ENCODE measurements at places on chromosomes 11 and 22.

GRCh38 chr22:38272373-38273134, at the start of gene TMEM184B:
Gene TMEM184B, minus strand, starts transcription at chr22:38273010. Its CDS starts 25,049 bp downstream, at chr22:38247961.
- peak; percentile 78 for DNase-seq

GRCh38 chr11:5818245-5818886, 9.6 kb downstream of the OR52N2 start:
- no peak for DNase-seq

GRCh38 chr11:12864316-12865156, 144.6 kb upstream of the RASSF10 start:
- DNase-seq = no peak

GRCh38 chr22:30265823-30266444, 717 bp downstream of the OSM start:
- peak; percentile 91 for DNase-seq

- DNase-seq = no peak
Measured at GRCh38 chr22:48249713-48250268, 1487.3 kb downstream of the TBC1D22A start.

DNA sequence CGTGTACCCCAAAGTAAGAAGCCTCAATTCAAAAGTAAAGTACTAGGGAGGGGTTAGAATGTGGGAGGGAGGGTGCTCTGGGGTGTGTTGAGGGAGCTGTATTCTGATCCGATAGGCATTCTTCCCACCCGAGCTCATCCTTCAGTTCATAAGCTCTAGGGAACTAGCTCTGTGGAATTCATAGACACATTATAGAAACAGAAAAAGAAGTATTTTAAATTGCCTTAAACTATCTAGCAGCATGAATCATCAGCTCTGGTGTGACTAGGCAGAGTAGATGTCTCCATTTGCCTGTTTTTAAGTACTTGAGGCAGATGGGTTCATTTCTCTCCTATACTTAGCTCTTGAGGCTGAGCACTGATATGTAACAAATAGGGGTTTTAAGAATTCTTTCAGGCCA, 7.3 kb upstream of the SGSM3 start:
- no peak for DNase-seq

- no peak for DNase-seq
Measured at GRCh38 chr11:94132152-94132558, 3.5 kb downstream of the PANX1 start.

DNA sequence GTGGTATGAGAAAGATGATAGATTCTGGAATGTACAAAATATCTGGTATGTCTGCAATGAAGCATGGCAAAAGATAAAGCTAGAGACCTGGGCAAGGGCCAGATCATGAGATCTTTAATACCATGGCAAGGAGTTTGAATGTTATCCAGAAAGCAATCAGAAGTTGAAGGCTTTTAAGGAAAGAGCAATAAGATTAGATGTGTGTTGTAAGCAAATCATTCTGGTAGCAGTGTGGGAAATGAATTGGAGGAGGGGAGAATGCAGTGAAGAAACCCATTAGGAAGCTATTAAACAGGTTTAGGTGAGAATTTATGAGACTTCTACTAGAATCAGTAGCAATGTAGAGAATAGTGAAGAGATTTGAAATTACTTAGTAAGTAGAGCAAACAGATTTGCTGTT, 32.2 kb upstream of the SYT9 start:
- no peak for DNase-seq

DNA sequence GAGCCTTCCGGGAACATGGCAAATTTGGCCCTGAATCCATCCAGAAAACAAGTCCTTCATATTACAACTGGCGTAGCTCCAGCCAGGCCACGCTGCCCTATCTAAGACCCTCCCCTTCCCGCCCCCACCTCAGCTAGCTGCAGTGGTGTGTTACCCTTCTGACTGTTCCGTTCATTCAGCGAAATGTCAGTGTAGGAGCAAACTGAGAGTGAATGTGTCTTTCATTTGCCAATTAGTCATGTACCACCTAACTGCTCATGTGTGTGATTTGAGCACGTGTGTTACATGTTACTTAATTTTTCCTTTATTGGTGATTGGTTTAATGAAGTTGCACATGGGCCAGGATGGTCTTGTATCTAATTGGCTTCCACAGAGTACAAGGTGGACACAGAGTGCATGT, 34.8 kb upstream of the POU2AF1 start:
- DNase-seq = no peak

DNA sequence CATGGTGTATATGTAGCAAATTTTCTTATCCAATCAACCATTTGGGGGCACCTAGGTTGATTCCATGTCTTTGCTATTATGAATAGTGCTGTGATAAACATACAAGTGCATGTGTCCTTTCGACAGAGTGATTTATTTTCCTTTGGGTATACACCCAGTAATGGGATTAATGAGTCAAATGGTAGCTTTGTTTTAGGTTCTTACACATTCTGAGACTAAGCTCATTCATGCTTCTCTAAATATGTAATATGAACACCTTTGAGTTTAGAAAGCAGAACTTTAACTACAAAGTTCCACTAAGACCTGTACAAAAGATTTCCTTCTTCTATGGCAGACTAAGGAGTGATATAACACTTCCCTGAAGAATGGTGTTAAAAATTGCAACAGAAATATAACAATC, 627.0 kb downstream of the KCNA4 start:
- no peak for DNase-seq
